ENCODE measurements at places on chromosomes 2 and 18. TPM values are rescaled to one million over a fixed set of nuclear protein-coding genes. Genes with fewer than 3 reads are reported as not detected.

Gene TRIM43
- 0.59 TPM for total RNA-seq

Gene DLGAP1
- total RNA-seq, result not detected

Gene UGT1A10
- total RNA-seq, result not detected

Gene TTN
- total RNA-seq, result 12.4 TPM

Gene SEH1L
- 68.9 TPM for total RNA-seq

Gene LIMS4
- total RNA-seq, result 0.25 TPM

Gene CHRNA1
- total RNA-seq, result not detected

Gene MEP1B
- 0.11 TPM for total RNA-seq

Gene CTAGE1
- not detected for total RNA-seq

Gene MC4R
- not detected for total RNA-seq

Gene CRYBA2
- total RNA-seq, result not detected

Gene MYO5B
- total RNA-seq, result 0.02 TPM

Data from T-helper 2 cell treated with Interferon-gamma antibody and Interleukin-4, amounts not matched to agents 100 ng/mL and 5 ng/mL, for 36 hours (primary cell).